ENCODE measurements at places on chromosomes 5 and 9.

- DNase-seq = no peak
Measured at GRCh38 chr5:92884469-92884868, 696.5 kb downstream of the NR2F1-AS1 start.

DNA sequence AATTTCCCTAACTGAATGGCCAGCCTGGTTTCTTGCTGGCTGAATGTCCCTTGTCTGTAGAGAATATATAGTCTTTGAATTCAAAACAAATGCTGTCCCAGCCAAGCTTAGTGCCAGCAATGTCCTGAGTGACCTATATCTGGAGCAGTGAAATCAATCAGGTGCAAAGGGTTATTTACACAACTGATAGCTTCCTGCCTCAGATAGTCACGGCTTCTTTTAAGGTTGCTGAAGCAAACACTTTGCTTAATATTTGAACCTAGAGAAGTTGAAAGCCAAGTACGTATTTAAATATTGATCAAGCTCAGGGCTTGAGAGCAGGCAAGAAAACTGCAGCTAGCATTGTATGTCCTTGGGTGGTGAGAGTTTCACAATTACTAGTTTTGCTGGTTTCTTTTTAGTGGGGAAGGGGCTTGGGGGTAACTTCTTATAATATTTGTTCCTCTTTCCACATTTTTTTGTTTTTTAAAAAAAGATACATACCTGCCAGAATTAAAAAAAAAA, 2.0 kb upstream of the ARHGEF28 start:
- DNase-seq = no peak

DNA sequence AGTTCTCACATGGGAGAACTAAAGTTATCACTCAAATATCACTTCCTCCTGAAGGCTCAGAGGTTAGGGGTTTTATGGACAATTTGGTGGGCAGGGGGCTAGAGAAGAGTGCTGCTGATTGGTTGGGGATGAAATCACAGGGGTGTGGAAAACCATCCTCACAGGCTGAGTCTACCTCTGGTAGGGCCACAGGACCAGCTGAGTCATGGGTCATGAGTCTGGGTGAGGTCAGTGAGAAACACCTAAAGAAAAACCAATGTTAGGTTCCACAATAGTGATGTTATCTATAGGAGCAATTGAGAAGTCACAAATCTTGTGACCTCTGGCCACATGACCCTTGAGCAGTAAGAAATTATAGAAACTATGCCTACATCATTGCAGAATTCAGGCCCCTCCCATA, 203.3 kb upstream of the TARS1 start:
- DNase-seq = no peak

DNA sequence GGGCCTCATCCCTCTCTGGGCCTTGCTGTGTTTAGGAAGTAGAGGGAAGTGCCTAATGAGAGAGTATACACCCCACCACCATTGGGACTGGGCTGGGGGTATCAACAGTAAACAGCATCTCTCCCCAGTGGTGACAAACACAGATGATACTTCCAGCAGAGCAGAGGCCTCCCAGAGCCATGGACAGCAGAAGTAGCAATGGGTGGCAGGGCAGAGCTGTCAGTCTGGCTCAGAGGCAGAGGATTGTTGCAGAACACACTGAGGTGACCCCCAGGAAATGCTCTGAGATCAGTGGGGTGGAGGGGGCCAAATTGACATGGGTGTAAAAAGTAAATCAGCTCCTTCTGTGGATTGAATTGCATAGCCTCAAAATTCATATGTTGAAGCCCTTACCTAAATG, 12.1 kb upstream of the P4HA2 start:
- DNase-seq = no peak

DNA sequence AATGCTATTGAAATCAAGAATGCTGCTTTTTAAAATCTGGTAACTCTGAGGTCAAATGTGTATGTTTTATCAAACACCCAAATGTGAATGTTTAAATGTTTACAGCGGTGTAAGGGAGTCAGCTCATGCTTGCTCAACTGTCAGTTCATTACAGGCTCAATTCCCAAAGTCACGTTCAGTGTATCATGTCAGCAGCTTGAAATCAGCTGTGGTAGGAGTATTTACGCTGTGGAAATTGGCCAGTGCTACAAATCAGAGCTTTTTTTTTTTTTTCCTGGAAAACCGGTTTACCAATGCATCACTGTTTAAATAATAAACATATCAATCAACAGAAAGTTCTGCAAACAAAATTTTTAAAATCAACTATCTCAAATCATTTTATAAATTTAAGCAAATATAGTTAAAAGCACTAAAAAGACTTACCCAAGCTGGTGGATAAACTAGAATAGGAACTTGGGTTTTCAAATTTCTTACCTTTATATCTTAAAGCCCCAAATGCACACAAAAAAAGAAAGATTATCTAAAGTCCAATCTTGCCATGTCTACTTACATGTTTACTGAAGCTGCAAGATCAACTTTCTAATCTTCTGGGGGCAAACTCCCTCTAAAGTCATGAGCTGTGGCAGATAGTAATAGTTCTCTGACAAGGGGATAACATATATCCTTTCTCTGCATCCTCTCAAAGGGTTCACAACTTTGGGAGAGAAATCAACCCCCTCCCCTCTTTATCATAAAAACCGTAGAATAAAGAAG, 57.6 kb upstream of the GRAMD2B start:
- DNase-seq = no peak

GRCh38 chr5:25544652-25545249, 900.0 kb upstream of the CDH10 start:
- no peak for DNase-seq

- no peak for DNase-seq
Measured at GRCh38 chr5:66701244-66701643, 105.1 kb downstream of the MAST4 start.

- no peak for DNase-seq
Measured at GRCh38 chr9:28365020-28365640, 791.8 kb upstream of the C9orf72 start.

GRCh38 chr9:128836509-128837145, 7.0 kb upstream of the SPOUT1 start:
- no peak for DNase-seq

- no peak for DNase-seq
Measured at GRCh38 chr9:123735376-123735775, 194.6 kb downstream of the DENND1A start.

GRCh38 chr5:175444905-175445456, 999 bp upstream of the DRD1 start:
- DNase-seq = no peak

- DNase-seq = no peak
Measured at GRCh38 chr5:127834554-127834953, 131.4 kb downstream of the CCDC192 start.

- no peak for DNase-seq
Measured at GRCh38 chr9:97440160-97440559, 28.3 kb downstream of the TDRD7 start.

DNA sequence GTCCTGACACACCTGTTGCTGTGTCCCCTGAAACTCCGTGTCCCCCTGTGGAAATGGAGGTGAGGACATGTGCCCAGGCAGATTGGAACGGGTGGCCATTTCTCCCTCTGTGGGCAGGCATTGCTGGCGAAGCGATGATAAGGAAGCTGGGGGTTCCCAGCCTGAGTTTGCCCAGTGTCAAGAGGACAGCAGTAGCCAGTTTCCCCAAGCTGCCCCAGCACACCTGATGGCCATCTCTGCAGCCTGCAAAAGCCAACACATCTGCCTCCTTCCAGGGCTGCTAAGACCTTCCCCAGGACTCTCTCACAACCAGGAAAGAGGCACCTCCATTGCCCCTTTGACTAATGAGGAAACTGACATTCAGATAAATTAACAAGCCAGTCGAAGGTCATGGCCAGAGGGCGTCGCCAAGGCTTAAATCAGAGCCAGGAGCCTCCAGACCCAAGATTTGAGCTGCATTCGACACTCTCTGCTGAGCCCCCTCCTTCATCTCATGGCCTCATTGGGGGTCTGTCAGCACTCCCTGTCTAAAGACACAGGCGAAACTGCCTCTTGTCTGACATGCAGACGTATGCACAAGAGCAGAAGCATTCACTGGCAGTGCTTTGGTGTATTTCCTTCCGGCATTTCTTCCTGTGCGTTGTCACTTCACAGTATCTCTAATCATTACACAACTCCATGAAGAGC, 10.4 kb upstream of the WNK2 start:
- DNase-seq = no peak

- no peak for DNase-seq
Measured at GRCh38 chr5:61758711-61759110, 426.7 kb downstream of the ZSWIM6 start.

DNA sequence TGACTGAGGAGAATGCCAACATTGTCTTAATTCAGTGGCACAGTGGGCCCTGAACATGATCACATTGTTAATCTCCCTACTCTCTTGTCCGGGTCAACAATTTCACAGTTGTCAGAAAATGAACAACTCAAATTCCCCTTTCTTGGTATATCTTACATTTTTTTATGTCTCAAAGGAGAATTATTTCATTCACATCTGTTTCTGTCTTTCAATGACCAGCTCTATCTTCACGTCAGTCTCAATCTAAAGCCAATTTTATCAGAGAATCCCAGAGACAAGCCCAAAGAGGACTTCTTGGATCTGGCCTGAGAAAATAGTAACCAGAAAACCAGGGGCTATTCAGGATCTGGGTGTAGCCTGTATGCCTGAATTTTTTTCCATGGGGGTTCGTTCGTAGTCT, 477.5 kb downstream of the PDE4D start:
- DNase-seq = no peak

DNA sequence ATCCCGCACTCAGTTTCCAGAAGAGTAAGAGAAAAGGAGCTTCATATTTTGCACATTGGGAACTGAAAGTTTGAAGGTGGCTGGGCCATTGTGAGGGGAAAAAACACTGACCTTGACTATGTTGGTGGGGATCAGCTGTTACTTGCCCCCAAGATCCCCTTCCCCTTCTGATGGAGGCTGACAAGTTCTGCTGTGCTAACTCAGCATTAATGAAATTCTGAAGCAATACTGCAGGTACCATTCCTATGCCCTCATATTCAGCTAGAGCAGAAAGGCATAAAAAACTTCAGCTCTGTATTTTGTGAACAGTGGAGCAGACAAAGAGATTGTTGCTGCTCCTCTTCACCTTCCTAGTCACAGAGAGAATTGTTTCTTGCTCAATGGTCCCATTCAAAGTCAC, 1013.8 kb upstream of the C9orf72 start:
- DNase-seq = no peak

- DNase-seq = no peak
Measured at GRCh38 chr5:176788091-176788490, 22.3 kb upstream of the UNC5A start.

- no peak for DNase-seq
Measured at GRCh38 chr5:44252545-44252944, 136.7 kb downstream of the FGF10 start.

DNA sequence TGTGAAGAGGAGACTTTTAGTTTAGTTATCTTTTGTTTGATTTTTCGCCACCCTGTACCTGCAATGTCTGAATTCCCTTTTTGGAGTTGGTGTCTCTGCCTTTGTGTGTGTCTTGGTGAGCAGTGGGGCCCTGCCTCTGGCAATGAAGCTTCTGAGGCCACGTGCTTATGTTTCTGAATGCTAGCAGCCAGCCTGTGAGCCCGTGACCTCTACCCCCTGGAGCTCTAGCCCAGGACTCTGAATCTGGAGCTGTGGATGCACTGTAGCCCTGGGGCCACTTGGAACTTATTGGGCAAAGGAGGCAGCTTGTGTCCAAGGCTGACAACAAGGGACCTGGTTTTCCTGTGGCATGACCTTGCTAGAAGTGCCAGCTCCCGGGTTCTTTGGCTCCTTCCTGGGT, 19.4 kb downstream of the ENTREP1 start:
- DNase-seq = no peak

GRCh38 chr5:73851471-73852181, 225.6 kb downstream of the ARHGEF28 start:
- no peak for DNase-seq

GRCh38 chr5:144598451-144599068, 427.9 kb downstream of the KCTD16 start:
- DNase-seq = no peak

DNA sequence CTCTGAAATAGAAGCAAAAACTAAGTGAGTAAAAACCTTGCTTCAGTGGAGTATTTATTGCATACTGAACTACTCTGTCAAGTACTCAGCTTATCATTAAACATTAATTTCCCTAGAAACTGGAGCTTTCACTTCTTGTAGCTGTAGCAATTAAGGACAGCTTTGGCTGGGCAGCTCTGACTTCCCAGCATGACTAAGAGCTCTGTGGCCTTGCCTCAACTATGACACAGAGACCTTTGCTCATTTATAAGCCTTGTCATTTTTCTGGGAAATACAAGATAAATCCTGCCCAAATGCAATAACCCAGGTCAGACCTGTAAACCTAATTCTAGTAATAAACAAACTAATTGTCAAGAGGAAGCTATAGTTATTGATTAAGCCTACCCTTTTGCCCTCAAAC, 65.4 kb upstream of the STK32A start:
- DNase-seq = no peak

DNA sequence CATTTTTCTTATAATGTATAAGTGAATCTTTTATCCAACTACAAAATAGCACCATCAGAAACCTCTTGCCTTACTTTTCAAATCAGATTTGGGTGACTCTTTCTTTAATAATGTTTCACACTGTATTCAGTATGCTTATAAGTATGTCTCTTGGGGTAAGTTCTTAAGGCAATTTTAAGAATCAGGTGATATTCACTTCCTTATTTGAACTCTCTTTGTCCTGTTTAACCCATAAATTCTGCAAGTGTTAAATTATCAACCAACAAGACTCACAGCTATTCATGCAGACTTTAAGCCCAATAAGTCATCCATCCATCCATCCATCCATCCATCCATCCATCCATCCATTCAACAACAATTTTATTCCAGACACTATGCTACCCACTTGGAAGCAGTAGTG, 142.7 kb upstream of the FBXL17 start:
- DNase-seq = no peak

DNA sequence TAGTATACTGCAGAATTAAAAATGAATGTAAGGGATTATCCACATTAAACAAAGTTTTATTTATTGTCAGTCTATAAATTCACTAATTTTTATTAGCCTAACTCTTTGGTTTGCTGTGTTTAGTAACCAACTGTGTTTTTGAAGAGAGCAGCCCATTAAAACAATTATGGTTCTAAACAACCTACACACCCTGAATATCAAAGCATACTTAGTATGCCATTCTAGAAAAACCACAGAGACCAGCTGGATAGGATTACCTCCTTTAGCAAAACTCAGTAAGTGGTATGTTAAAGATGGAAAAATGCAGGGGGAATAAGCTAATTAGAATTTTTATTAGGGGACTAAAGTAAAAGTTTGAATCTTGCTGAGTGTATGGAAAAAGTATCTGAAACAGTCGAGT, 1981.7 kb upstream of the NUDT12 start:
- no peak for DNase-seq

DNA sequence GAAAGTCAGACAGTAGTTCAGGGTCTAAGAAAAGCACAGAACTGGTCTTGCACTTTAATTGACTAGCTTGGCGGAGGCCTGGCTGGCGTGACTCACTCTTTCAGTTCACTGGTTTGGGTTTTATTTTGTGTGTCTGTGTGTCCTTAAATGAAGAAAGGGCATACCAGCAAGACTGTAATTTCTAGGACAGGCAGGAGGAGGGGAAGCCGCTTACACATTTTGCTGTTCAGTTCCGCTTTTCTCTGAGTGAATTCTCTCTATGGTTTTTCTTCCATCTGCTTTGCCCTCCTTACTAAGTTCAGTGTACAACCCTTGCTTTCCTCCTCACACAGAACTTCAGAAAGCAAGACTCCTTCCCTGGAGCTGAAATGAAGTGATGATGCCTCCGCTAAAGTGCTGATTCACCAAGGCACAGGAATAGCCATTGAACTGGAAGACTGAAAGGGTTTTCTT, 150.8 kb downstream of the MEF2C start:
- DNase-seq = no peak
